Substantia nigra (tissue), 51 donors: ENCODE measurements at places on chromosomes 11 and 22.

DNA sequence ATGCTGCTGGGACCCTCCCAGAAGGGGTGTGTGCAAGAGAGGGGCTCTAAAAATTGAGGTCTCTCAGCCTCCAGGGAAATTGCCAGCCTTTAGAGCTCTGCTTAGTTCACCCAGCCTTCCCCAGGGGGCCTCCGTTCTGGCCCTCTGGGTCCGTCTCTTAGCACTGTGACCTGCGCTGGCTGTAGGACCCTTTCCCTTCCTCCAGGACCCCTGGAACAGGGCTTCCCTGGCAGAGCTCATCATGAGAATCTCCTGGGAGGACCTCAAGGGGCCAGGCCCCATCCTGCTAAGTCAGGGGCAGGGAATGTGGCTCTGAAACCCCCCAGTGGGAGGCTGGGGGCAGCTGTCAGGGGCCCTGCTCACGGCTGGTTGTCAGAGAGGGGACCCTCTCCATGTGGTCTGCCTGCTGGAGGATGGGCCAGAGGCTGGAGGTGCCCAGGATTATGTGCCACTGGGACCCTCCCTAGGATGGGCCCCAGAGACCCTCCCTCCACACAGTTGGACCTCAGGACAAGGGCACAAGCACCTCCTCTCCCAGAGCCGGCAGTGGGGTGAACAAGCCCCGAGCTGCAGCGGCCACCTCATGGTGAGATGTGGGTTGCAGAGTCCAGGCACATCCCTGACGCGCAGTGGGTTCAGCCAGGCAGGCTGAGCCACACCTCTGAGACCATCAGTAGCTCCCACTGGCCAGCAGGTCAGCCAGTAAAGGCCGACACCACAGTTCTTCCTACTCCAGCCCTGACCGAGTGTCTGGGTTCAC, 27.1 kb upstream of the GAL start:
- DNase-seq, result no peak

DNA sequence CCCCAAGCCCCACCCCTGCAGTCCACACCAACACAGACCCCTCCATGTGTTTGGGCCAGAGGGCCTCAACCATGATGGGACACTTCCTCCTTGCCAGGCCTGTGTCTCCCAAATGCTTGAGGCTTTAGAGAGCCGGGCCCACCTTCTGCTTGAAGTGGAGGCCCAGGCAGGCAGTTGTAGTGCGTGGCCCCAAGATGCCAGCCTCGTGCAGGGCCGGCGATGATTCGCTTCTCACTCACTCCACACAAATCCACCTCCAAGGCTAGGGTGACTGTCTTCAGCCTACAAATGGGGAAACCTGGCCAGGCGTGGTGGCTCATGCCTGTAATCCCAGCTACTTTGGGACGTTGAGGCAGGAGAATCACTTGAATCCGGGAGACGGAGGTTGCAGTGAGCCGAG, 5.7 kb downstream of the PRR5 start:
- no peak for DNase-seq

- no peak for DNase-seq
These were observed 1.3 kb upstream of the NDUFV1 start for GRCh38 chr11:67605231-67606011.

GRCh38 chr22:43094085-43094484, 4.9 kb upstream of the TTLL1 start:
- DNase-seq, result no peak

DNA sequence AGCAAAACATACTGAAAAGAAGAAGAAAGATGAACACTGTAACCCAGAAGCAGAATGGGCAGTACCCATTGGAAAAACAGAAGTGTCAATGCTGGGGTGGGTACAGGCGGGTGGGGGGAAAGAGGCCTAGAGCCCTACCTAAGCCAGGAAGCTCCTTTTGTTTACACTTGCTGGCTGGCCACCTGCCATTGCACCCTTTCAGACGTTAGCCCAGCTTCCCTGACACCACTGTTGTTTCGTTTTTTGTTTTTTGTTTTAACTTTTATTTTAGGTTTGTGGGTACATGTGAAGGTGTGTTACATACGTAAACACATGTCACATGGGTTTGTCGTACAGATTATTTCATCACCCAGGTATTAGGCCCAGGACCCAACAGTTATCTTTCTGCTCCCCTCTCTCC, 55.4 kb downstream of the PLEKHA7 start:
- DNase-seq, result no peak

DNA sequence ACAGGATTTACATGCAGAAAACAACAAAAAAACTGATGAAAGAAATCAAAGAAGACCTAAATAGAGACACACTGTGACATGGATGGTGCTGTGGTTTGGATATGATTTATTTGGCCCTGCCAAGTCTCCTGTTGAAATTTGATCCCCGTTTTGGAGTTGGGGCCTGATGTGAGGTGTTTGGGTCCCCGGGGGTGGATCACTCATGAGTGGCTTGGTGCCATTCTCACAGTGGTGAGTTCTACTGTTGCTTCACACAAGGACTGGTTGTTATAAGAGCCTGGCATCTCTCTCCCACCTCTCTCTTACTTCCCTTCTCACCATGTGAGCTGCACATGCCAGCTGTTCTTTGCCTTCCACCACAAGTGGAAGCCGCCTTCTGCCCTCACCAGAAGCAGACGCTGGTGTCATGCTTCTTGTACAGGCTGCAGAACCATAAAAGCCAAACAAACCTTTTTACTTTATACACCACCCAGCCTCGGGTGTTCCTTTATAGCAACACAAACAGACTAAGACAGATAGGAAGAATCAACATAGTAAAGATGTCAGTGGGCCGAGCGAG, 7.8 kb upstream of the RTL6 start:
- DNase-seq, result no peak

DNA sequence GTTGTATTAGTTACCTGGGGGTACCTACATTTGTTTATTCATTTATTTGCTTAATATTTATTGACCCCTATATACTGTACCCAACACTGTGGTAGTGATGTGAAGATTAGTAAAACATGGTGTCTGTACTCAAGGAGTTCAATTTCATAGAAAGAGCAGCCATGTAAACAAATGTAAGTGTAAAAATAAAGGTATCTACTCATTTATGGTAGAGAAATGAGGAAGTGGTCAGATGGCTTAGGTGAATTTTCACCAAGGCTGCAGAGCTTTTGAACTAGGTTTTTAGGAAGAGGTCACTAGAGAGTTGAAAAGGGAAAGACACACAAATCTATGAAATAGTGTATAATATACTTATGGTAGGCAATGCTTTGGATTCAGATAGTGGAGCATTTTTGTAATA, 11.1 kb downstream of the CTR9 start:
- no peak for DNase-seq

- DNase-seq, result peak; percentile 60
These were observed 4.0 kb upstream of the MCAM start for GRCh38 chr11:119320776-119321524.

DNA sequence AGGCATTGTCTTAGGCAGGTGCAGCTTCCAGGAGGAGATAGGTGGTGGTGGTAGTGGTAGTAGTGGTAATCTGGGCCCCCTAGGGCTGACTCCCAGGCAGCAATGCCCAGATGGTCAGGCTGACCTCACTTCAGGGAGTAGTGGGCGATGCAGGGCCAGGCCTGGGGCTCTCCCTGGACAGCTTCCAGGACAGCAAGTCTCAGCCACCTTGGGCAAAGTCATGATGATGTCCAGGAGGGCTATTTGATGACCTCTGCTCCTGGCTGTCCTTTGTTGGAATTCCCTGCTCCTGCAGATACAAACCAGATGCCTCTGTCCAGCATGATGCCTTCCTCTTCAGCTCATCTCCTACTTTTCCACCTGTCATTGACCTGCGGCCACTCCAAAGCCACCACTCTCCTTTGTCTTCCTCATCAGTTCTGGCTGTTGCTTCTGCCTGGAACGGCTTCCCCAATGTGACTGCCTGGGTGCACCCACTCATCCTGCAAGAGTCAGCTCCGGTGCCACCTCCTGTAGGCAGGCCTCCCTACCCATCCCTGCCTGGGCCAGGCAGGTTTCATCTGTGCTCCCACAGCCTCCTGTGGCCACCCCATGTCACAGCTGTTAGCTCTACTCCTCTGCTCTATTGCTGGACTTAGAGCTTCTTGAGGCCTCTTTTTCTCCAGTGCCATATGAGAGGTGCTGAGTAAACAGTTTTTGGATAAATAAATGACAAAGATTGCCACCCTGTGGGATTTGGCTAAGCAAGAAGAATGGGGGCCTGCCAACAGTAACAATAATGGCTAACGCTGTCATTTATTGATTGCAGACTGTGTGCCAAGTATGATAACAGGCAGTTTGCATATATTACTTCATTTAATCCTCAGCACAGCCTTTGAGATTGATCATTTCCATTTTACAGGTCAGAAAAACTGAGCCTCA, 172.9 kb upstream of the NECTIN1 start:
- DNase-seq, result no peak

DNA sequence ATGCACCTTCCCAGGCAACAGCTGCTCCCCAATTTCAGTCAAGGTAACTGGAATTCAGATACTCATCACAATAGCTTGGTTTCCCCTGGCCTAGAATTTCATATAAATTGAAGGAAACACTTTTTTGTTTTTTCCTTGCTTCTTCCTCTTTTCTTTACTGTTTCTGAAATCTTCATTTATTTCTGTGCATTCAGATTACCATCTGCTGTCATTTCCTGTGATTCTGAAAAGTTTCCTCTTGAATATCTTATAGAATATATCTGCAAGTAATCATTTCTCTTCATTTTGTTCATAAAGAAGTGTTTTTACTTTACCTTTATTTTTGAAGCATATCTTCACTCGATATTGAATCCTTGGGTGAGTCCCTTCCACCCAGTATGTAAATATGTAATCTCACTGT, 85.3 kb downstream of the GAB4 start:
- DNase-seq, result no peak

DNA sequence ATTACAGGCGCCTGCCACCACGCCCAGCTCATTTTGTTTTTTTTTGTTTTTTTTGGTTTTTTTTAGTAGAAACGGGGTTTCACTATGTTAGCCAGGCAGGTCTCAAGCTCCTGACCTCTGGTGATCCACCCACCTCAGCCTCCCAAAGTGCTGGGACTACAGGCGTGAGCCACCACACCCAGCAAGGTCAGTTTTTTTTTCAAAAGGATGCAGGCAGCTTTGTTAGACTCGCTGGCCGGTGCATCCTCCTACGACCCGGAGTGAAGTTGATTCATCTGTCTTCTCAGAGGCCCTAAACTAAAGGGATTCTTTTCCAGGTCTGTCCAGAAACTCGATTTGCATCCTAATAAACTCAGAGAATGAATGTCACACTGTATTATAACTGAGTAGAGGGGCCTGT, 182.3 kb downstream of the DBX1 start:
- DNase-seq, result no peak

DNA sequence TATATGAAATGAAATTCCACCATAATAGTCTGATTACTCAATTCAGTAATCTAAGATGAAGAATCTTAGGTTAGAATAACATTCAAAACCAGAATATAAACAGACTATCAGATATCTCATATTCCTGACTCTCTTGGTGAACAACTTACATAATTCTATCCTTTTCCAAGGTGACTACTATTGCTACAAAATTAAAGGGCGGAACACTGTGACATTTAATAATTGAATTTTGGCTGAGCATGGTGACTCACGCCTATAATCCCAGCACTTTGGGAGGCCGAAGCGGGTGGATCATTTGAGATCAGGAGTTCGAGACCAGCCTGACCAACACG, 34.4 kb downstream of the RDX start:
- no peak for DNase-seq

DNA sequence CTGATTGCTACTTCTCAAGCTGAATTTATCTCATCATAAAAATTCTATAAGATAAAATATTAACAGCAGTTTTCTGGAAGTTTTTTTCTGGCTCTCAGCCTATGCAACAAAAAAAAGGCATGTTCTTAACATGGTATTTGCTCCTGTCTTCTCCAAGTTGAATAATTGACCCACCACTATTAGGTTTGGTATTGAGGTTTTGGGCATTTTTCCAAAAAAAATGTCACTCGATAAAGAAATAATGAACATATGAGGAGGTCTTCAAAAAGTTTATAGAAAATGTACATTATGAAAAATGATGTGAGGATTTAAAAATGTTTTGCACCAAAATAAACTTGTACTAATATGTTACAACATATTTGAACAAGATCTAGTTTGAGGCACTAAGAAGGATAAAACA, 808.6 kb upstream of the RAG2 start:
- no peak for DNase-seq

- no peak for DNase-seq
These were observed 23.7 kb downstream of the EXPH5 start for GRCh38 chr11:108569896-108570295.

- DNase-seq, result no peak
These were observed 46.3 kb upstream of the SEZ6L start for GRCh38 chr22:26122920-26123468.

DNA sequence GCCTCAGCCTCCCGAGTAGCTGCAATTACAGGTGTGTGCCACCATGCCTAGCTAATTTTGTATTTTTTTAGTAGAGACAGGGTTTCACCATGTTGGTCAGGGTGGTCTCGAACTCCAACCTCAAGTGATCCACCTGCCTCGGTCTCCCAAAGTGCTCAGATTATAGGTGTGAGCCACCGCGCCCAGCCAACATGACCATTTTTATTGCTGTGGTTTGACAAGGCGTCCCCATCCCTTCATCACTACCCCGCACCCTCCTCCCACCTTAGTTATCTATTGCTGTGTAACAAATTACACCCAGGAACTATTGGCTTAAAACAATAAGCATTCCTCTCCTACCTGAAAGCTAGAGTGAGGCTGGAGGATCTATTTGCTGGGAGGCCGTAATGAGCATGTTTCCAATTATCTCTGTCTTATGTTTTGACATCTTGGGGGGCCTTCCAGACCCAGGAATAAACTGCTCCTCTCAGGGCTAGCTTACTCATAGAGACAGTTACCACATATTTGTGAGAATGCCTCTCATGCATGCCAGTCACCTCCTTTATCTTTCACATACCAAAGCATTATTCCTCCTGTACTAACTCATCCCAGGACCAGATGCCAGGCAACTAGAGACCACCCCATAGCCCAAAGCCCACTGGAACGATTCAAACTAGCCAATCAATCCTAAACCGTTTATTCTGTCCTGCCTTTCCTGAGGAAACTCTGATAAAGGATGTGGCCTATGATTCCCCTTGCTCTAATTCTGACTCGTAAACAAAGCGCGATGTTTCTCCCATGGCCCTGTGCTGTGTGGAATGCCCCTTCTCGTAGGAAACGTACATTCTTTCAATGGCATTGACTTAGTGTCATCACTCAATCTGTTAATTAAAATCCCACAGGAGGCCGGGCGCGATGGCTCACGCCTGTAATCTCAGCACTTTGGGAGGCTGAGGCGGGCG, 19.4 kb downstream of the SNU13 start:
- no peak for DNase-seq
